ENCODE measurements at places on chromosomes 4 and X. TPM values are rescaled to one million over a fixed set of nuclear protein-coding genes. Genes with fewer than 3 reads are reported as not detected.

Gene OTUD6A
- not detected for polyA plus RNA-seq

Gene GAGE13
- not detected for polyA plus RNA-seq

Gene CXorf38
- polyA plus RNA-seq = 10.3 TPM

Gene FAM47A
- polyA plus RNA-seq = not detected

DNA sequence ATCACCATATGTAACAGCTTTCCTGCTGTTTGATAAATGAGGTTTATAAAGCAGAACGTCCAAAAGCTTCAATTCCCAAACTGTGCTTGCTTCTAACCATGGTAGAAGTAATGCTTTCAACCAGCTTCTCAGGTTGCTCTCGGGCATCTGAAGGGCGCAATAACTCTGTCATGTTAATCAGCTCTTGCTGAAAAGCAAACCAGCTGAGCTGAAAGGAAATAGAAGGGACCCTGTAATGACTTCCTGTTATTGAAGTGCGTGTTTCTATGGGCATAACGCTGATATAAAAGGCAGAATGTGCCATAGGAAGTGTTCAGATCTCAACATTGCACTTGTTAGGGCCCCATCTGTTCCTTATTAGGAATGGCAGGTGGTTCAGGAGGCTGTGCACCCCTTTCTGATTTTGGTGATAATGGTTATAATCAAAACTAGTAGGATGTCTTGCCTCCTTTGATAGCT, 21.2 kb downstream of the HERC3 start:
- DNase-seq = no peak

DNA sequence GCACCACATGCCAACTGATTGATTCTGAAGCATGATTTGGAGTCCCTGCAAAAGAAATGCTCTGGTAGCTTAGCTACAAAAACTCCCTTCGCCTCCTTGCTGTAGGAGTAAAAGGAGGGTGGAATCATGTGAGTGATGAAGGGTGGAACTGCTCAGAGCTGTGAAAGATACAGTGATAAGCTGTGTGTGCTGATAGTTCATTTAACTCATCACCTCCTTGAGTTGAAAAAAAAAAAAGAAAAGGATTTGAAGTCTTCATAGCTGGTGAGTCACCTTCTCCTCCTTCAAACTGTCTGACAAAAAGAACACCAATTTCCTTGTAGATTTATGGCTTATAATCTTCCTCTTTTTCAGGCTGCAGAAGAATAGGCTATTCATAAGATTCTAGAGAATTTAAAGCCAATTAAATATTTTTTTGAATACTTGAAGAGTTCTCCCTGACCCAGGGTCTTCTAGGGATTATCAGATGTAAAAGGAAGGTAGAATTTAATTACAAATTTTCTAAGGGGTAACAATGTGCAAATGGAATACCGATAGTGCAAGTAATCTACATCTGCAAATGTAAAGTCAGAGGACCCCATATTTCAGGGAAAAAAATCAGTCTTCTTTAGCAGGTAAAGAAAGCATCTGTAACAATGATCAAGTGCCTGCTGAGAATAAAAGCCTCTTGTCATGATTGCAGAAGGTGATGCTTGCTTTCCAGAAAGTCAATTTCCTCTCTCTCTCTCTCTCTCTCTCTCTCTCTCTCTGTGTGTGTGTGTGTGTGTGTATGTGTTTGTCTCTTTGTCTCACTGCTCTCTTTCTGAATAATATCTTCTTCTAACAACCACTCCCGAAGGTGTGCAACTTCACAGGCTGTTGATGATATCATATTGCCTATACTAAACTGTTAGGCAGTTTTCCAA, 208.8 kb upstream of the VEGFC start:
- no peak for DNase-seq

DNA sequence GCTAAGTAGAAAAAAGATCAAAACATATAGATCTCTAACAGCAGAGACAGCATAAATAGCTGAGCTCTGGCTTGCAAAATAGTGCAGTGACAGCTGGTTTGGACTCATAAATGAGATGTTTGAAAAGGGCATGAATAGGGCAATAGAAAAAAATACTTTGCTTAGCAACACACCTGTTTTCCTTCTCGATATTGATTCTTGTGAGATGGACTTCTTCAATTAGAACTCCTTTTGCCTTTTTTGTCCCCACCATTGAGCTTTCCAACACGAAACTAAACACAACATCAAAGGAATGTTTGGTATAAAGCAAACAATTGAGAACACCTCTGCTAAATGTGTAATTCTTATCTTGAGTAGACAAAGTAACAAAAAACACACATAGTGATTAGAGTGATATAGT, 726.3 kb downstream of the RAPGEF2 start:
- no peak for DNase-seq

DNA sequence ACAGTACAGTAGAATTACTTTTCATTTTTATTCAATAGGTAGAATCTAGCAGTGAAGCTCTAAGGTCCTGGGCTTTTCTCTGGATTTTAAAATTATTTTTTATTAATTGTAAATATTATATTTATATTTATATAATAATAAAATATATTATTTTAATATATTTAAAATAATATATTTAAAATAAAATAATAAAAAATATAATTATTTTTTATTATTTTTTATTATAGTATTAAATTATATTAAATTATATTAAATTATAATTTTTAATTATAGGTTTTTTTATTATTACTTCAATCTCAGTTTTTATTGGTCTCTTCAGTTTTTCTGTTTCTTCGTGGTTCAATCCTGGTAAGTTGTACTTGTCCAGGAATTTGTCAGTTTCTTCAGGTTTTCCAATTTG, 49.7 kb upstream of the PABPC4L start:
- no peak for DNase-seq

DNA sequence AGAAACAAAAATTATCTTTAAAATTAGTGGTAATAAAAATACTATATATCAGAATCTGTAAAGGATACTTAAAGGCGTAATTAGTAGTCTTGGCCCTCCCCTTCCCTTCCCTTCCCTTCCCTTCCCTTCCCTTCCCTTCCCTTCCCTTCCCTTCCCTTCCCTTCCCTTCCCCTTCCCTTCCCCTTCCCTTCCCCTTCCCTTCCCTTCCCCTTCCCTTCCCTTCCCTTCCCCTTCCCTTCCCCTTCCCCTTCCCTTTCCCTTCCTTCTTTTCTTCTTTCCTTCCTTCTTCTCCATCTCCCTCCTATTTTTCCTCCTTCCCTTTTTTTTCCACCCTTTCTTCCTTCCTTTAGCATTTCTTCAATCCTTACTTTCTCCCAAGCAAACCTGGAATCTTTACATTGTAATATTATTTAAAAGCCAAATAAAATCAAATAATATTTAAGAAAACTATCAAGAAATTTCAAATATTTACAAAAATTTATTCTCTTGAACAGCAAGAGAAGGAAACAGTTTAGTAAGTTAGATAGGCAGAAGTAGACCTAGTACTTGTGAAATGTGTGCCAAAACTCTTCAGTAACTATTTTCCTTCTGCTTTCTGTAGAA, 379.8 kb upstream of the ATOH1 start:
- DNase-seq = no peak

GRCh38 chr4:145307763-145308430, 127.5 kb upstream of the OTUD4 start:
- DNase-seq = no peak

GRCh38 chrX:2313864-2314640, 186.7 kb downstream of the DHRSX start:
- DNase-seq = no peak

GRCh38 chr4:145348291-145348690, 133.4 kb upstream of the SMAD1 start:
- no peak for DNase-seq

- DNase-seq = no peak
These were observed 338.1 kb downstream of the BCOR start for GRCh38 chrX:39759526-39760224.

- DNase-seq = no peak
These were observed 616.9 kb downstream of the ANKRD50 start for GRCh38 chr4:124095621-124096020.
